ENCODE measurements at places on chromosomes 6 and 20.

- no peak for DNase-seq
These were observed 29.2 kb downstream of the SGK1 start for GRCh38 chr6:134288538-134289203.

GRCh38 chr20:8194721-8195120 lies 62.7 kb downstream of the PLCB1 start:
- DNase-seq: no peak

GRCh38 chr6:34489207-34489805 lies 23.4 kb downstream of the PACSIN1 start:
- DNase-seq: no peak

DNA sequence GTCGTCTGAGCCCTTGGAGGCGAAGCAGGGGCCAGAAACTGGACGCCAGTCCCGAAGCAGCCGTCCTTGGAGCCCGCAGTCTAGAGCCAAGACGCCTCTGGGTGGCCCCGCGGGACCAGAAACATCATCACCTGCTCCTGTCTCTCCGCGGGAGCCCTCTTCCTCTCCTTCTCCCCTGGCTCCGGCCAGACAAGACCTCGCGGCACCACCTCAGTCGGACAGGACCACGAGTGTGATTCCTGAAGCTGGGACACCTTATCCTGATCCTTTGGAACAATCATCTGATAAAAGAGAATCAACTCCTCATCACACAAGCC lies 416 bp downstream of the RSPH4A start:
- DNase-seq: peak; percentile 18

DNA sequence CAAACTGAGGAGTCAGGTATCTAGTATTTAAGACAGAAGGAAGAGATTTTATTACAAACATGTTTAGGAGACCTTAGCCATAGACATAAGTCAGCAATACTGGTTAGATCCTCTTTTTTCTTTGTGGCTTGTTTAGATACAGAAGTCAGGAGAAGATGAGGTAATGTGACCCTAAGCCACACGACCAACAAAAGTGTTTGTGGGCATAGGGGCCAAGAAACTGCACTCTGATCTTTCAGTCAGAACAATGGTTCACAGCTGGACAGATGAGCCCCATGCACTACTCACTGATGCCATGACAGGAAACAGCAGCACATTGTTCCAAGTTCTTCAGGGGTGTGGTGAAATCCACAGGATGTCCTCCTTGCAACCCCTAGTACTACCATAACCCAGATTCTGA lies 238.5 kb upstream of the RAB32 start:
- no peak for DNase-seq

DNA sequence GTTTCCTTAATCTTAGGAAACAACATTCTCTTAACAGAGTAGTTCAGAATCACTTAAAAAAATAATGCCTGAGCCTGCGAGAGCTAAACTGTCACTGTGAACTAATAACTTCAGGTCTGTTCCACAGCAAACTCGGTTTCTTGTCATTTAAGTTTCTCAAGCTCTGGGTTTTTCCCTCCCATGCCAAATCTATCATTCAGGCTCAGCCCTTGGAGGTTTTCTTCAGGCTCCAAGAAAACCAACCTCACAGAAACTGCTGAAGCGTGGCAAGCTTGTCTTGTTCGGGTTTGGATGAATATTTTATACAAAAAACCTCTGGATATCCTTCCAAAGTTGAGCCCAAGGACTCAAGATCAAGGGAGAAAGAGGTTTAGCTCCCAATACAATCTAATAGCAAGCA lies 99.7 kb upstream of the SNX9 start:
- DNase-seq: no peak

DNA sequence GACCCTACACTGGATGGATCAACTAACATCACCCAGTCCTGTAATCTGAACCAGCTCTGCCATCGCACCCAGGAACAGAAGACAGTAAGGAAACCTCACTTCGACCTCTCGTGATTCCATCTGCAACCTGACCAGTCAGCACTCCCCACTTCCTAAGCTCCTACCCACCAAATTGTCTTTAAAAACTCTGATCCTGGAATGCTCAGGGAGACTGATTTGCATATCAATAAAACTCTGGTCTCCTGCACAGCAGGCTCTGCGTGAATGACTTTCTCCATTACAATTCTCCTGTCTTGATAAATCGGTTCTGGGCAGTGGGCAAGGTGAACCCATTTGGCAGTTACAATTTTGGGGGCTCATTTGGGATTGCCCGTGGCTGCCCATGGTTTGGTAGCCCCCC lies 18.3 kb upstream of the AGPAT4 start:
- no peak for DNase-seq
